Esophagus mucosa (tissue), 1 donor: ENCODE measurements at places on chromosomes 5 and 9. TPM values are rescaled to one million over a fixed set of nuclear protein-coding genes. Genes with fewer than 3 reads are reported as not detected.

DNA sequence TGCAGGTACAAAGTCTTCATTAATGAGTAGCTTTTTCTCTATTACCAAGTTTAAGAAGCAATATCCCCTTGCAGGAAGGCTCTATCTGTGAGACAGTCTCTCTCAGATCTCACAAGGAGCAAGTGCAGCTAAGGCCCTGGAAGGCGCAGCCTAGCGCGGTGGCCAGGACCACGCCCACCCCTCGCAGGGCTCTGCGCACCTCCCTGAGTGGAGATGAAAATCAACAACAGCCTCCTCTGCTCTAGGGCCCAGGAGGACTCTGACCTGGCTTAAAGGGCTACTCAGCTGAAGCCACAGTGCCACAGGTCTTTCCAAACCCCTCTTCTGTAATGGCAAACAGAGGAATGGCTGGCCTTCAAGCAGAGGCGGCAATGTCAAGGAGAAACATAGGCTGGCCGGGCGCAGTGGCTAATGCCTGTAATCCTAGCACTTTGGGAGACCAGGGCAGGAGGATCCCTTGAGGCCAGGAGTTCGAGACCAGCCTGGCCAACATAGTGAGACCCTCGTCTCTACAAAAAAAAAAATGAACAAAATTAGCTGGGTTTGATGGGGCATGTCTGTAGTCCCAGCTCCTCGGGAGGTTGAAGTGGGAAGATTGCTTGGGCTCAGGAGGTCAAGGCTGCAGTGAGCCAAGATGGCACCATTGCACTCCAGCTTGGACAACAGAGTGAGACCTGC is 11.9 kb downstream of the SEC16A start:
- ATAC-seq: no peak

DNA sequence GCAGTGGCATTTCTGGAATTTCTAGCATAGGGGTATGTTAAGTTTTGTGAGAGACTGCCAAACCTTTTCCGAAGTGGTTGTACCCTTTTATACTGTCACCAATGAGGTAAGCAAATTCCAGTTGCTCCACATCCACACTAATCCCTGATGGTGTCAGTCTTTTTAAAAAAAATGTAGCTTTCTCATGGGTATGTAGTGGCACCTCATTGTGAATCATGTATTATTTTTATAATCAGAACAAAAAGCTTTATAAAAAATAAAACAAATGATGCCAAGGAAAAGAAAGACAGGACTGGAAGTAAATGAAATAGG is 93.4 kb upstream of the CLINT1 start:
- ATAC-seq: no peak

DNA sequence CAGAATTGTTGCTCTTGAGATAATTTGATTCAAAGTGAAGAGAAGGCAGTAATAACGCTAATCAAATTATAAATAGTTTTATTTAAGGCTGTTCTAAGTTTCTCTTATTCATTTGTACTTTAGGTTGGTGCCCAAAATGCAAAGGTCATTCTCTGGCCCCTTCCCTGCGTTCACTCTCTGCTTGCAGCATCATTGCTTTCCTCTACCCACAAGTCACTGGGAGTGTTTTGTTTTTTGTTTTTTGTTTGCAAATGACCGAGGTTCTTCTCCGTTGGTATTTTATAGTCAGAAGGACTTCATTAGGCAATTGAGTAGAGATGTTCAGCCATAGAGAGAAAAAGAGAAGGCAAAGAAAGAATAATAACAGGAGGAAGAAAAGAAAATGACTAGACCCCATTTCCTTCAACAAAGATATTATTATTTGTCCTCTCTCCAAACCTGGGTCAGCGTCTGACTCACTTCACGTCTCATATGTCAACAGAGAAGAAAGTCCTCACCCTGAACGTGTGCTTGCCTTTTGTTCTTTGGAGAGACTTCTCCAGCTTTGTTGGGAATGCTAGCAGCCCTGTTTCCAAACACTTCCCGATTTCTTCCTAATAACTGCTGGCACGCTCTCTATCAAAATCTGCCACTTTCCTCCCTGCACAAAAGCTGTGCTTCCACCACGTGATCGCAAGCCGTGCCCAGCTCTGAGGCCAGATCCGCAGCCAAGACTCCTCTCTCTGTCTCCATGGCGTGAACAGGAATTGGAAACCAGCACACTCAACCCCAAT is 119.8 kb downstream of the EBF1 start:
- ATAC-seq: no peak

GRCh38 chr9:34252670-34253459 is 74.0 kb downstream of the UBAP1 start:
- ATAC-seq: peak; percentile 8

GRCh38 chr5:149860801-149861322 is 83.7 kb downstream of the PDE6A start:
- peak; percentile 47 for ATAC-seq

- ATAC-seq: peak; percentile 42
Observed at GRCh38 chr5:136011414-136012001, 17.3 kb upstream of the TGFBI start.

- ATAC-seq: peak; percentile 71
Observed at GRCh38 chr5:153551537-153552079, 61.1 kb downstream of the GRIA1 start.

GRCh38 chr9:101513351-101513750 is 20.3 kb upstream of the RNF20 start:
- no peak for ATAC-seq

GRCh38 chr5:86623785-86624483 is 6.2 kb downstream of the COX7C start:
- ATAC-seq: peak; percentile 28

DNA sequence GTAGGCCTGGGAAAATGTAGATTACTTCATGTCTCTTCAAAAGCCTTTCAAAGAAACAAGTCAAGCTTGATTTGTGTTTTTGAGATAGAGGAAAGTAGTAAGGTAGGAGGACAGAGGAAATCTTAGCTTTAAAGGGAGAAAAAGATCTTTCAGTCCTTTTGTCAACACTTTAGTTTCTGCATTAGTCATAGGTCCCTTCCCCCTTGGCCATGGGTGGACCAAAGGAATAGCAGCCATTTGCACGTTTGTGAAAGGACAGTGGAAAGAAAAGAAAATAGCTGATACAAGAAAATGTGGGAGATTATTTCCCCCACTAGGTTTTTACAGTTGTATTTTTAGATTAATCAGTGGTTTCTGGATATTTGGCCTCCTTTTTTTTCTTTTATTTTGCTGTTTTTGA is 121.9 kb upstream of the GRHPR start:
- ATAC-seq: no peak

DNA sequence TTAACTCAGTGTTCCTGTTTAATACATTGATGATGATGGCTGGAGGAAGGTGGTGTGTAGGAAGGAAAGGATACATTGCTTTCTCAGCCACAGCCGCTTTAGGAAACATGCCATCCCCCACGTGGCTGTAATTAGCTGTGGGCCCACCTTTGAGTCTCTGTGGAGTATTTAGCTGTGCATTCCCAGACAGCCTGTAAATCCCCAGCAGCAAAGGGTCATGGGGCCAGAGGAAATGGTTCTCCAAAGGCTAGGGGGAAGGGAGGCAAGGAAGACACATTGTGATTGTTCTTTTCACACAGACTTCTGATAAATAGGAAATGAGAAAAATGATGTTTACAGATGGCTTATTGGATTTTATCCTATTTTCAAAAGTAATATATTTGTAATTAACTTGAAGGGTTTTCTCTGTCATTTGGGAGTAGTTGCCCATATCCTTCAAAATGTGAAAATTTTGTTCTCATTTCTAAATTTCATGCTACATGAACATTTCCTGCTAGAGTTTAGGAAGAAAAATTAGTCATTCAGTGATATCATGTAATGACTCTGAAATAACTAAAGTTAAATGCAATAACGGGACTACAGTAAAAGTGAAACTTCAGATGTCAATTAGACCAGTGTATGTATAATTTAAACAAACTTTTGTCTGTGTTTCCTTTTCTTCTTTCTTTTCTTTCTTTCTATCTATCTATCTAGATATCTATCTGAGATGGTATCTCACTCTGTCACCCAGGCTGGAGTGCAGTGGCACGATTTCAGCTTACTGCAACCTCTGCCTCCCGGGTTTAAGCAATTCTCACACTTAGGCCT is 24.3 kb upstream of the F2R start:
- ATAC-seq: no peak

DNA sequence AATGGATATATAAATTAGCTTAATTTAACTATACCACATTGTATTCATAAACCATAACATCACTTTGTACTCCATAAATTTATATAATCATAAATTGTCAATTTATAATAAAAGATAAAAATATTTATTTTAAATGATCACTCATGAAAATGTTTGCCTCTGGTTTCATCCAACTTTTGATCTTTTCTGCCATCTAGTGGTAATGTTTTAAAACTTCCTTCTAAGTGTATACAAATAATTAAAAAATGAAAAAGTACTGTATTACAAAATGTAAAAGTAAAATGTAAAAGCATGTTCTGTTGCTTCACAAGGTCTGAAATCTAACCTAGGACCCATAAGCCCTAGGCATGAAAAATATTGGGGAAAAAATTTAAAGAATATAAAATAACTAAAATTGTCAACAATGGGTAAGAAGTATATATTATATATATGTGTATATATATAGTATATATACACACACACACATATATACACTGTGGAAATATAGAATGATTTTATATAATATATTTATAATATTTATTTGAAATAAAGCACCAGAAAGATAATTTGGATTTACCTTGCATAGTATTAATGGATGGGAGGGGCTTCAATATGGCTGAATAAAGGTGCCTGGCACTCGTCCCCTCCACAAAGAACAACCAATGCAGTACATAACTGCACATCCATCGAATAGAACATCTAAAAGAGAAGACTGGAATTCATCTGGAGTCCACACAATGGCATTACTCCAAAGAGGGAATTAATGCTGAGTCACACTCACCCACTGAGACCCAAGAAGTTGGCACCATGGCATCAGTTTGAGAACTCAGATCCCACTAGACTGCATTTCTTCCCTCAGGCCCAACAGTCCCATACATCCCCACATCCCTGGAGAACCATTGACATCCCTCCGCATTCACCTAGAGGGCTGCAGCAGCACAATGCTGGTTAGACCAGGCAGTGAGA is 32.5 kb downstream of the ANXA1 start:
- ATAC-seq: no peak

GRCh38 chr9:18143073-18143745 is 330.7 kb upstream of the ADAMTSL1 start:
- no peak for ATAC-seq

GRCh38 chr5:4674166-4674565 is 466.0 kb upstream of the ADAMTS16 start:
- no peak for ATAC-seq

- ATAC-seq: no peak
Observed at GRCh38 chr5:140208065-140208464, 33.1 kb downstream of the CYSTM1 start.

- no peak for ATAC-seq
Observed at GRCh38 chr9:135887585-135888050, 19.7 kb downstream of the CAMSAP1 start.

GRCh38 chr5:179186801-179187200 is 126.6 kb downstream of the ZNF354C start:
- no peak for ATAC-seq

- no peak for ATAC-seq
Observed at GRCh38 chr5:63245271-63245670, 666.7 kb downstream of the LRRC70 start.

DNA sequence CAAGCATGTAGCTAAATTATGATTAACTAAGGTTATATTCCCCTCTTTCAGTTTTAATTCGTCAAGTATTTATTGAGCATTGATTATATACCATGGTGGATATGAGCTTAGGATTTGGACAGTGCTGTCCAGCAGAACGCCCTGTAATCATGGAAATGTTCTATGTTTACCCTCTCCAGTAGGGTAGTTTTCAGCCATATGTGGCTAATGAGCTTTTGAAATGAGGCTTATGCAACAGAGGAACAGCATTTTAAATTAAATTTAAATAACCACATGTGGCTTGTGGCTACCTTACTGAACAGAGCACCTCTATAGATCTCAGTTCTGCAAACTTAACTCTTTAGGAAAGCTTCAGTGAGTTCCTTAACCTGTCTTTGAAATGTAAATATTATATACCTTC is 59.1 kb downstream of the JMY start:
- no peak for ATAC-seq

- ATAC-seq: no peak
Observed at GRCh38 chr5:121292664-121293063, 559.0 kb upstream of the FTMT start.

GRCh38 chr9:34403554-34404380 is 27.1 kb upstream of the MYORG start:
- ATAC-seq: peak; percentile 53

DNA sequence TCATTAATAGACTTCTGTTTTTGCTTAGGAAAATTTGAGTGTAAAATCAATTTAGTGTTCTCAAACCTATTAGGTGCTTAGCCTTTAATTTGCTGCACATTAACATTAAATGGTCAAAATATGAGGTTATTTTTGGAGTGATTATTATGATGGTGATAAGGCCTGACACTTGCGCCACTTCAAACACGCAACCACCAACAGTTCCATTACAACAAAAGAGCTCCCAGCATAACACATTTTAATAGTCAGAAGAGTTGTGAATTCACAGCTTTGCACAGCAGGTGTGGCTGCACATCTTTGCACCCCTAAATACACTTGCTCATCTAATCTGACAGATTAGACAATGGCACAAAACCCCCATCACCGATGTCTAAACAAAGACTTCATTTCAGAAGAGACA is 940.7 kb downstream of the NR2F1-AS1 start:
- ATAC-seq: no peak

DNA sequence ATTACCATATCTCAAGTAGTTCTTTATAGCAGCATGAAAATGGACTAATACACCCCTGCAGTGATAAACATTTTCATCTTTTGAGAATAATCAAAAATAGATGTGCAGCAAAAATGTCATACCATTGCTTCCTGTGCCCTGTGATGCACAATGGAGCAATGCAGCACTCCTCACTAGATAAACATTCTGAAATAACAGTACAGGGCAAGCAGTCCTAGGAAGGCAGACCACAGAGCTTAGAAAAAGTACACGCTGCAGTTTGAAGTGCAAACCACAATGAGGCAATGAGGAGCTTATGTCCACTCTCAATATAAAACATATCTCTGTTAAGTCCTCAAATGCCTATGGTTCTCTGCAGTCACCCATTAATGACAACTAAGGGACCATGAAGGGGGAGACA is 367.6 kb downstream of the PDE4D start:
- ATAC-seq: no peak

GRCh38 chr5:179373961-179374505 is 28.8 kb upstream of the ADAMTS2 start:
- peak; percentile 29 for ATAC-seq

DNA sequence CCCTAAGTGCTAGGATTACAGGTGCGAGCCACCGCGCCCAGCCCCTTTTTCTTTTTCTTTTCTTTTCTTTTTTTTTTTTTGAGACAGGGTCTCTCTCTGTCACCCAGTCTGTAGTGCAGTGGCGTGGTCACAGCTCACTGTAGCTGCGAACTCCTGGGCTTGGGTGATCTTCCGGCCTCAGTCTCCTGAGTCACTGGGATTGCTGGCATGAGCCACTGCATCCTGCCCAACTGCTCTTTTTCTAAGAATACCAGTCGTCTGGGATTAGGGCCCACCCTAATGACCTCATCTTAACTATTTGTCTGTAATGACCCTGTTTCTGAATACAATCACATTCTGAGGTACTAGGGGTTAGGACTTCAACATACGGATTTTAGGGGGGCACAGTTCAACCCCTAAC is 34.1 kb upstream of the NANS start:
- ATAC-seq: peak; percentile 8

Gene GDNF
- 0.80 TPM for total RNA-seq

Gene KIF24
- 2.0 TPM for total RNA-seq

Gene DELE1
- total RNA-seq: 33.5 TPM

Gene LMX1B
- total RNA-seq: not detected

Gene MLLT3
- total RNA-seq: 7.9 TPM

Gene SLC22A4
- 0.28 TPM for total RNA-seq

Gene ARHGEF37
- 23.6 TPM for total RNA-seq

Gene ZNF782
- 1.5 TPM for total RNA-seq

Gene FXN
- total RNA-seq: 7.8 TPM

Gene FOXE1
- 7.6 TPM for total RNA-seq
